ENCODE measurements at places on chromosomes 2 and 18.

- no peak for DNase-seq
Observed at GRCh38 chr18:42517896-42518295, 562.9 kb downstream of the PIK3C3 start.

GRCh38 chr2:74870951-74871350 is 37.0 kb downstream of the HK2 start:
- no peak for DNase-seq

GRCh38 chr2:11683966-11684365 is 14.0 kb upstream of the NTSR2 start:
- DNase-seq: no peak

DNA sequence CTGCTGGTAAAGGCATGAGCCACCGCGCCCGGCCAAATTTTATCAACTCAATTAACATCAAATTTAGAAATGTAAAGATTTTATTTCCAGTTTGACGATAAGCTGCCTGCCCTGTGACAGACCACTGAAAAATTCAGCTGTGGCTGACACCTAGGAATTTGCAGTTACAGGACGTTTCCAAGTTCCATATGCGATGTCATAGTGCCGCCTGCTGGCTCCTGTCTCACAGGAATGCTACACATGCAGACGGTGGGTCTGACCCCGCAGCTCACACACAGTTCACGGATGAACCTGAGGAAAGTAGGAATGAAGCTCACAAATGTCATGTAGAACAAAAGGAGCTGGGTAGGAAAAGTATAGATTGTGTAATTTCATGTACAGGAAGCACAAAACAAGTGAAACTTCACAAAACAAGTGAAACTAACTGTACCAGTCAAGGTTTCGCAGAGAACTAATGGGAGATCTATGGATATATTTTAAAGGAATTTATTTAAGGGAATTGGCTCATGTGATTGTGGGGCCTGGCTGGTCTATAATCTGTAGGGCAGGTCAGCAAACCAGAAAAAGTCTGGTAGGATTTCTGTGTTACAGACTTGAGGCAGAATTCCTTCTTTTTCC is 13.2 kb upstream of the SEH1L start:
- peak; percentile 71 for DNase-seq
